ENCODE measurements at places on chromosomes 12 and 14.
A peak's percentile ranks its signal among the peaks of the same experiment; 100 is the strongest.

GRCh38 chr14:49853158-49853477, 530 bp upstream of the NEMF start:
- DNase-seq: no peak

DNA sequence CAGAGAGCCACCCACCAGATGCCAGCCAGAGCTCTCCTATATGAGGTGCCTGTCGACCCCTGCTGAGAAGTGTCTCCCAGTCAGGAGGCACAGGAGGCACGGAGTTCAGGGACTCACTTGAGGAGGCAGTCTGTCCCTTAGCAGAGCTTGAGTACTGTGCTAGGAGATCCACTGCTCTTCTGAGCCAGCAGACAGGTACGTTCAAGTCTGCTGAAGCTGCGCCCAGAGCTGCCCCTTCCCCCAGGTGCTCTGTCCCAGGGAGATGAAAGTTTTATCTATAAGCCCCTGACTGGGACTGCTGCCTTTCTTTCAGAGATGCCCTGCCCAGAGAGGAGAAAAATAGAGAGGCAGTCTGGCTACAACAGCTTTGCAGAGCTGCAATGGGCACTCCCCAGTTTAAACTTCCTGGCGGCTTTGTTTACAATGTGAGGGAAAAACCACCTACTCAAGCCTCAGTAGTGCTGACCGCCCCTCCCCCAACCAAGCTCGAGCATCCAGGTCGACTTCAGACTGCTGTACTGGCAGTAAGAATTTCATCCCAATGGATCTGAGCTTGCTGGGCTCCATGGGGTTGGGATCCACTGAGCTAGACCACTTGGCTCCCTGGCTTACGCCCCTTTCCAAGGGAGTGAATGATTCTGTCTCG, 146.7 kb upstream of the USP15 start:
- no peak for DNase-seq

- no peak for DNase-seq
These were observed 43.9 kb upstream of the ATP23 start for GRCh38 chr12:57897286-57897974.

GRCh38 chr12:130126023-130126432, 36.2 kb upstream of the FZD10 start:
- no peak for DNase-seq

DNA sequence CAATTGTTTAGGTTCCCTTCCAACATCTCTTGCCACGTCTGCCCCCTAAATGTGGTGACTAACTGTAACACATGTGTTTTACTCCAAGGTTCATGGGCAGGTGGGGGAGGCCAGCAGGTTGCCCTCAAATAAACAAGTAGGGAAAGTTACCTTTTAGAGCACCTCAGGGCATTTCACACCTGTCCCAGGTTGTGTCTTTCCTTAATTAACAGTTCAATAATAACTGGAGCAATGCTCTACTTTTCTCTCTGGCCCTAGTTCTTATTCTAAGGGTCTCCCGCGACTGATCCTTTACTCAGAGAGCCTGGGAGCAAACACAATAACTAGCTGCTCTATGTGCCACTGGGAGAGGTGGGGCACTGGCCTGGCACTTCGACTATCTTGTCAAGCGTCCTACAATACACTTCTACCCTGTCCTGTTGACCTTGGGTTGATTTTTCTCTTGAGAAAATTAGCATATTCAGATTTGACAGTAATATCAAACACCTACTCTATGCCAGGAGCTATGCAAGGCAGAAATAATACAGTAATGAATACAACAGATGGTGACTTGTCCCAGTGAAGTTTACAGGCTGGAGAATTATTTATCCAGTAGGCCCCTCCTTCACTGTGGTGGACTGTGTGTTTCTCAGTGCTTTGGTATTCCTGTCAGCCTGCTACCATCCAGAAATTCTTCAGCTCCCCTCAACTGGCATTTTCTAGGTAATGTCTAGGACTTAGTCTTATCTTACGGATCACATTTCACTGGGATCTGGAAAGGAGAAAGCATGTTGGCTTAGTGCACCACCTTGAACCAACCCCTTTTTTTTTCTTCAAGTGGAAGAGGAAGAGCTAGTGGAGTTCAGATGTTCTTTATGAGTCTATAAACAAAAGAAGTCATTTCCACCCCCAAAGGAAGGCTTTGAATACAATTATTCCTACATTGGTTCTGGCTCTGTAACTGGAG, 202.6 kb downstream of the CRADD start:
- no peak for DNase-seq

DNA sequence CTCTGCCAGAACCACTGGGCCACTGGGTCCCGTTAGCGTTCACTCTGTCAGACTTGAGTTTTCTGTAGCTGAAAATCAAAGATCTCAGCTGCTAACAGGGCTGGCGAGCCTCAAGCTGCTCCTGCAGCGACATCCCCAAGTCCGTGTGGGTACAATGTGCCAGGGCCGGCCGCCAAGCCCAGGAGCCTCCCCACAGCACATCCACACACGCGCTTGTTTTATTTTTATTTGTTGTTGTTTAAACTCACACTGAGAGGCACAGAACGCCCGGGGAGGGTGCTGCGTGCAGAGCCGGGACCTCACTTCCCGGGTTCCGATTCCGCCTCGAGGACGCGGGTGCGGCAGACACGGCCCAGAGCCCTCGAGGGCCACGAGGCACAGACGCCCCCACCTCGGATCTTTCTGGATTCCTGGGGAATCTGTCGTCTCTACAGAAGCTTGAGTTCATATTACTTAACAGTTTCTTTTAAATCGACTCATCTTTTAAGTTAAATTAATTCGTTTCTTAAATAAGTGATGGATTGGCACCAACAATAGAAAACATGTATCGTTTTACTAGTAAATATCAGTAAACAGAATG, 9.3 kb downstream of the GALNT9 start:
- DNase-seq: no peak

DNA sequence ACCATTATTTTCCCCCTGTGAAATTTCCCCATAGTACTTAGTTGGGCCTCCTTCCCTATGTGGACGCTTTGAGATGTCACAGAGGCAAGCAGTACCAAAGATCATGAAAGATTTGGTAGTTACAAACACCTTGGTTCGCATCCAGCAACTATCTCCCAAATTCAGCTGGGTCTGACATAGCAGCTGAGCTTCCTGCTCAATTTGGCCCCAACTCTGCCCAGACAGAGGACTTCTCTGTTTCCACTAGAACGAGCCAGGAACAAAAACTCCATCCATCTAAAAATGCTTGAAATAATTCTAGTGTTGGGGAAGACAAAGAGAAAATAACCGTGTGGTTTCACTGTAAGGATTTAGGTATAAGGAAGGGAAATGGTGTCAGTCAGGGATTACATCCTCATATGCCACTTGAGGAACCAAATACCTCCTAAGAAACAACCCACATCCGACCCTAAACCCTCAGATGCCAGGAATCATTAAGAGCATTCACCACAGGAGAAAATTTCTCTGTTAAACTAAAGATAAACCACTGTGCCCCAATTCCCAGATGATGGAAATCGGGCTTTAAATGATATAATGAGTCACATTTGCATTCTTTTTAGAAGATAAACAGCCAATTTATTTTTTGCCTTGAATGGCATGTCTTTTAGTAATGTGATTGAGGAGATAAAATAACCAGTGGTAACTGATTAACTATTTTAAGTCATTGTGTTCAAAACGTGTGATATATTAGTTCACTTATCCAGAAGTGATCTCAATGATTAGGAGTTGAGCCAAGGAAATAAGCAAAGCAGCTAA, 103.7 kb upstream of the IFNG-AS1 start:
- no peak for DNase-seq

GRCh38 chr14:52949711-52950409, 990 bp downstream of the FERMT2 start:
- DNase-seq: peak; percentile 61

DNA sequence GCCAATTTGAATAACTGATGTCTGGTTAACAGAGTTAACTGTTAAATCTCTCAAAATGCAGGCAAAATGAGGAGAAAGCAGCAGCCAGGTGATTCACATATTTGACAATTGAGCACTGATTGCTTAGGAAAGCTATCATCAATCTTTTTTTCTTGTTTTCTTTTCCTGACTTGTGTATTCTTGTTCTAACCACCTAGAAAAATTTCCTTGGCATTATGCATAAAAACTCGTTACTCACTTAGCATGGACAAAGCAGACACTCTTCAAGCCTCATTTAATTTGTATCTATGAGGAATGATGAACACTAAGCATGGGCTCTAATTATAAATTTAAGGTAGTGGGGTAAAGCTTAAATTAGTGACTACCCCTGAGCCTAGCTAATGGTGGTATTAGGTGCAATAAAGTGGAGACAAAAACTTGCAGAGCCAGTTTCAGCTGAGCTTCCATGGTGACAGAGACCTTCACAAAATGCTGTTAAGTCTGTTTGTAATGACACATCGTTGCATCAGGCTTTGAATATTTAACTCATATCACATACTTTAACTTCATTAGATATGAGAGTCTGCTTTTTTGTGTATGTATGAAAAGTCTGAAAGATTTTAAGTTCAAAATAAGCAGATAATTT, 52.0 kb downstream of the RASSF9 start:
- DNase-seq: no peak

- no peak for DNase-seq
These were observed 164.1 kb downstream of the SPTSSA start for GRCh38 chr14:34297786-34298520.

DNA sequence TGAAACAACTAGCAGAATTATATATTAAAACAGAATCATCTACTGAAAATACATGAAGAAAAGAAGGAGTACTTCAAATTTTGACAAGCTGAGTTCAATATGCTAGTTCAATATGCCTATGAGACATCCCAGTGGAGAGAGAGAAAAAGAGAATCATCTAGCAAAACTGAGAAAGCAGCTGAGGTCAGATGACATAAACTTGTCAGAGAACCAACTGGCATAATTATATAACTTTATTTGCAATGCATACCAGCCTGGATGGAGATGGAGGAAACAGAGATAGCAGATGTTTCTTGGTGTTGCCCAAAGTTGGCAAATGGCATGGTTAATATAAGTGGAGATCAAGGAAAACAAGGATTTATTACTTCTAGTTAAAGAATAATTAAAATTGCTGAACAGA, 148.7 kb upstream of the PDZRN4 start:
- DNase-seq: no peak

DNA sequence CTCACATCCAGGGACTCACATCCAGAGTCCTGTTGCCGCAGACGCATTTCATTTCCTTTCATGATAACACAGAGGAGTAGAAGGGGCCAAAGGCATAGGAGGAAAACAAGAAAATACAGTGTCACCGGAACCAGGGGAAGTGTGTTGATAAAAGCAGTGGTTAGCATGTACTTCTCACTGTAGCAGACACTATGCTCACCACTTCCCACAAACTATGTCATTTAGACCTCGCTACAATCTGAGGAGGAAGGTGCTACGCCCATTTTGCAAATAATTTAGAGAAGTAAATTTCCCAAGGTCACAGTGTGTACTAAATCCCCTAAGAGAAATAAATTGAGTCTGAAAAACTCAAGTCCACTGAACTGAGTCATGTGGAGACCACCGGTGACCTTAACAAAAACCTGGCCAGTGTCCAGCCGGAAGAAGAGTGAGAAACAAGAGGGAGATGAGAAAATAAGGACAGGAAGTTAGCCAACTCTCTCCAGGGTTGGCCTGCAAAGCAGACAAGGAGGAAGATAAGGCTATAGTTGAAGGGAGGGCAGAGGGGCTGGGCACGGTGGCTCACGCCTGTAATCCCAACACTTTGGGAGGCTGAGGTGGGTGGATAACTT, 25.8 kb upstream of the TMCC3 start:
- no peak for DNase-seq

DNA sequence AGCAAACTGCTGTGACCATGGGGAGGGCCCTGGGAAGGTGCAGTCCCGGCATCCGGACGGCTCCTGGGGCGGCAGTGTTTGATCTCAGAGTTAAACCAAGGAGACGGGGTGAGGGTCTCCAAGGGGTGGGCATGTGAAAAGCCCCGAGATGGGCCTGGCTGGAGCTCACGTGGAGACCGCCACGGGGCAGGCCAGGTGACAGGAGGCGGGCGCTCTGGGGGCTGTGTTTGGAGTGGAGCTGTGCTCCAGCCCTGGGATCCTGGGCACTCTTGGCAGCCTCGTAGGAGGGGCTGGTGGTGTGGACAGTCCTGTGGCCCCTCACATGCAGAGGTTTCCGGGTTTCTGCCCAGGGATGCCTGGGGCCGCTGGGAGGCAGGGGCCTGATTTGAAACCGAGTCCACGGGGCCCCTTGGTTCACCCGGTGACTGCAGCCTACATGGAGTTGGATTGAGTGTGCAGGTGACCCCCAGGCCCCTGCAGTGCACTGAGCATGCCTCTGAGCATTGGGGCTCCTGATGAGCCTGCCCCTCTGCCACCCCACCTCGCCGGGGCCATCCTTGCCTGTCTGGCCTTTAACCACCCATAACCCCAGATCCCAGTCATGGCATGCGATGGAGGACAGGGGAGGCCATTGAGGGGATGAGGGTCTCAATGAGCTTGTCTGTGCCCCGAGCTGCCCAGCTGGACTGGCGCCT, 8.4 kb downstream of the KIF26A start:
- peak; percentile 24 for DNase-seq

GRCh38 chr12:18810537-18811253, 72.8 kb downstream of the CAPZA3 start:
- no peak for DNase-seq

GRCh38 chr14:60622917-60623257, 26.4 kb downstream of the SIX1 start:
- DNase-seq: no peak

GRCh38 chr12:130577351-130577750, 138.7 kb downstream of the RIMBP2 start:
- no peak for DNase-seq

GRCh38 chr12:98405805-98406366, 109.5 kb upstream of the TMPO start:
- DNase-seq: no peak
